ENCODE measurements at places on chromosomes 1 and 21. TPM values are rescaled to one million over a fixed set of nuclear protein-coding genes. Genes with fewer than 3 reads are reported as not detected.

GRCh38 chr1:202072211-202072765 is 50.4 kb upstream of the GPR37L1 start:
- no peak for DNase-seq

DNA sequence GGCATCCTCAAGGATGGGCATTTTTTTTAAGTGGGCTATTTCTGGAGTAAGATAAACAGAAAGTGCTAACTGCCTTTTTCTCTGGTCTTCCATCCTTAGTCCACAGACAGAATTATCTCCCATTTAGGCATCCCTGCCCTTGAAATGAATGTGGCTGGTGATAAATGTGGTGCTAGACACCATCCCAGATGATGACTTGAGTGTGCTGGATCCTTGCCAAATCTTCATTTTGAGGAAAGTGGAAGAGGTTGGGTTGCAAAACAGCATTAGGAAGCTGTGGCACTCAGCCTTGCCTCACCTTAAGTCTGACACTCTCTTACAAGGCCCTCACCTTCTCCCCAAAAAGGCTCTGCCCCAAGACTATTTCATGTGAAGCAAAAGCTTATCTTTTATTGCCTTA is 19.2 kb downstream of the MAB21L3 start:
- DNase-seq: no peak

DNA sequence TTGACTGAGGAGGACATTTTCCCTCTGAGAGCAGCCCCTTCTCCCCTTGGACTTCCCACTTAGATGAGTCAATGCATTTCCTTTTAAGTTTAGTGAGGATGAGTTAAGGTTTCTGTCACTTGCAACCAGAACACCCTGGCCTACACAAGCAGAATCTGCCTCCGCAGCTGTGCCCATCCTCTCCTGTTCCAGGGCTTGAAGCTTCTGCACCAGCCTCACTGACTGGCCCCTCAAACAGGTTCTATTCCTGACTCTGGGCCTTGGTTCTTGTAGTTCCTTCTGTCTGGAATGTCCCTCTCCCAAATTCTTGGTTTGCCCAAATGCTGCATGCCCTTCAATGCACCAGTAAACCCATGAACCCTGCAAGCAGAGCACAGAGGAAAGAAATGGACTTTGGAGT is 394.4 kb downstream of the PTPRU start:
- peak; percentile 8 for DNase-seq

DNA sequence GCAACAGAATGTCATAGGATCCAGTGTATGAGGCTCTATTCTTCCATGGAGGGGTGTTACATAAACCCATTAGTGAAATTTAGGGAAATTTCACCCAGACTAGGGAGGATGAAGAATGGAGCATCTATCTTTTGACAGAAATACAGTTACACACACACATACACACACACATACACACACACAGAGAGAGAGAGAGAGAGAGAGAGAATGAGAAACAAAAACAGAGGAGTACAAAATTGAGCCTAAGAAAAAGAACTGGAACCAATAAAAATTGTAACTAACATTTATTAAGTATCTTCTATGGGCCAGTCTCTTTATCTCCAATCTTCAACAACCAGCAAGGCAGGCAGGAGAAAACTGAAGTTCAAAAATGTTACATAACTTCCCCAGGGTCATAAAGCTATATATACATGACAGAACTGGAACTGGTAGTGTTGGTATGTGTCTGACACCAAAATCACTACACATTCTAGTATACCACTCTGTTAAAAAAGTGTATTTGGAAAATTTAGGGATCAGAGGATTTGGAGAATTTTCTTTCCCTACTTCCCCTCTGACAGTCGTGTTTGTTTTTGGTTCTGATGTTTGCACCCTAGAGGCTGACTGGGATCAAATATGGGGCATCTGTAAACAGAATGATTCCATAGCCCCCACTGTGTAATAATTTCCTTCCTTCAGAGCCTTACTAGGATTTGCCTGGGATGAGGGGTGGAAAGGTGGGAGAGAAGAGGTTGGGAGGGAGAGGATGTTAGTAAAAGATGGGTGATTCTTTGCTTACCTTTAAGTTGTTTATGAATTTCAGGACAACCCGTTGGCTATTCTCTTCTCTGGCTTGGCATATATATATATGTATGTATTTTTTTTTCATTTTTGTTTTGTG is 1.0 kb upstream of the ZFYVE9 start:
- no peak for DNase-seq

- no peak for DNase-seq
Measured at GRCh38 chr21:19785941-19786340, 1212.3 kb upstream of the NCAM2 start.

- no peak for DNase-seq
Measured at GRCh38 chr1:43034195-43034658, 75.6 kb upstream of the SLC2A1 start.

- no peak for DNase-seq
Measured at GRCh38 chr1:93235261-93235660, 54.7 kb downstream of the CCDC18 start.

DNA sequence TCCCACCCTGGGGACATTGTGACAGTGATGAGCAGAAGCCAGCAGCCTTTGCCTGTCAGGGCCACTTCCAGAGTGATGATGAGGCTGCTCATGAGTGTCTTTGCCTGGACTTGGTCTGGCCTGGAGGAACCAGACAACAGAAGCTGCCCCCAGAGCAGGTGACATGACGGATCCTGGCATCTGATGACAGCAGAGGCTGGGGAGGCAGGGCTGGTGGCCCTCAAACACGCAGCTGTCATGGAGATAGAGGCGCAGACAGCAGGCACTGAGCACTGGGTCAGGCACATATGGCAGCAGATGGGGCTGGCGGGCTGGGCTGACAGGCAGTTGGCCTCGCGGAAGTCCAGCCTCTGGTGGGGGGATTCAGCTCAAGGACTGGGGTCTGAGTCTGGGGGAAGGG is 66.4 kb upstream of the STUM start:
- no peak for DNase-seq

DNA sequence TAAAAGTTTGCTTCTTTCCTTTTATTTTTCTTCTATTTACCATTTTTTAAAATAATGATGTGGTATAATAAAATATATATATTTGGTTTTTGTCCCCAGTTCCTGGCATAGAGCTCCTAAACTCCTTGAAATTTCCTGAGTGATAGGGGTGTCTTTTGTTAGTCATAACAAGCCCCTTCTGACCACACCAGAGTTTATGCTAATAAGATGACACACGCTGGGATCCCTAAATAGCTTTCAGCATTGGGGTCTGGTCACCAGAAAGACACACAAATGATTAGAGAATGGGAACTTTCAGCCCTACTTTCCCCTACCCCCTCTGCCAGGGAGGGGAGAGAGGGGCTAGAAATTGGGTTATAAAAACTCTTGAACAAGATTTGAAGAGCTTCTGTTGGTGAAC is 56.2 kb downstream of the COL24A1 start:
- DNase-seq: no peak

GRCh38 chr1:200112290-200112689 is 84.8 kb downstream of the NR5A2 start:
- DNase-seq: no peak

DNA sequence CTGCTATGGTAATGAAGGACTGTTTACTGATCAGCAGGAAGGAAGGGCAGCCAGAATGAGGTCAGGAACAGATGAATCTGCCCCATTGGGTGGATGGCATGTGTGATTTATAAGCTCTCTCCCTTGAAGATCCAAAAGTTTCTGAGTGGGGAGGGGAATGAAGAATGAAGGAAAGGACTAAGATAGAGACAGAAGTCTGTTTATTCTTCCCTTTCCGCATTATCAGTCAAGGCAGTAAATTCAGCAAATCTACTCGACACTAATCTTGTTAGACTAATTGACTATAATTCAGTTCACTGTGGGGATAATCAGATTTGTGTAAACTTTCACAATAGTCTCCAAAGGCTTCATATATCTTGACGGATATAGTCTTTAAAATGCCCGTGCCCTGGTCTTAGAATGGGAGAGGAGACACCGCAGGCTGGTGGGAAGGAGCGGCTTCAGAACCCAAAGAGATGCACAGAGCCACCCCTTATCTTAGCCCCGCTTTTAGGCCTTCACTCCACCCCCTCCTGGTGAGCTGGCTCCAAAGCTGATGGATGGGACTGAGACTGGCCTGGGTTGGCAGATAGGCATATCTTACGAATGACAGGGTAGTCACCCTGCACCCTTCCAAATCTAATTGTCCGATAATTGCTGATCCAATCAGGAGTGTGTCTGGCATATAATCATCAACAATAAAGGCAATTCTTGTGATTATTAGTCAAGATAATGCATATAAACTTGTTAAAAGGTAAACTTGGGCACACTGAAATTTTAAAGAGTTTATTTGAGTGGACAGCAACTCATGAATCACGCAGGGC is 76.0 kb upstream of the PPM1J start:
- DNase-seq: no peak

GRCh38 chr1:116971258-116971860 is 30.2 kb upstream of the CD101 start:
- DNase-seq: no peak

DNA sequence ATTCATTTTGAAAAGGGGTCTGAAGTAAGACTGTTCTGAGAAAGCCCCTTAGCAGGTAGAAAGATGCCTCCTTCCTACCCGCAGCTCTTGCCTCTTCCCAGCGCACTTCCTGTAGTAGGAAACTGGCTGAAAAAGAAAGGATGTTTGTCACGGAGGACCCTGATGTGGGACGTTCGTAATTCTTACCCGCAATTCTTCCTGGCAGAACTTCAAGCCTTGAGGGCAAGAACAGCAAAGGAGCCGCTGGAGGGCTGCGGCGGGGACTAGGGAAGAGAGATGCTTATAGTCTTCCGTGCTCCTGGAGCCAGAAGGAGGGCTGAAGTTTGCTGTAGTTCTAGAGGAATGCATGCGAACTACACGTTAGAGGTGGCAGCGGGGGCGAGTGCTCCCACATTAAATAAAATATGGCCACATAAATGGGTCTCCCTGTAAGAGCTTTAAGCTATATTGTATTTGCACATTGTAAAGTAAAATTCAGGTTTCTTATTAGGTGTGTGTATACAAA is 6.3 kb downstream of the C1orf53 start:
- no peak for DNase-seq

DNA sequence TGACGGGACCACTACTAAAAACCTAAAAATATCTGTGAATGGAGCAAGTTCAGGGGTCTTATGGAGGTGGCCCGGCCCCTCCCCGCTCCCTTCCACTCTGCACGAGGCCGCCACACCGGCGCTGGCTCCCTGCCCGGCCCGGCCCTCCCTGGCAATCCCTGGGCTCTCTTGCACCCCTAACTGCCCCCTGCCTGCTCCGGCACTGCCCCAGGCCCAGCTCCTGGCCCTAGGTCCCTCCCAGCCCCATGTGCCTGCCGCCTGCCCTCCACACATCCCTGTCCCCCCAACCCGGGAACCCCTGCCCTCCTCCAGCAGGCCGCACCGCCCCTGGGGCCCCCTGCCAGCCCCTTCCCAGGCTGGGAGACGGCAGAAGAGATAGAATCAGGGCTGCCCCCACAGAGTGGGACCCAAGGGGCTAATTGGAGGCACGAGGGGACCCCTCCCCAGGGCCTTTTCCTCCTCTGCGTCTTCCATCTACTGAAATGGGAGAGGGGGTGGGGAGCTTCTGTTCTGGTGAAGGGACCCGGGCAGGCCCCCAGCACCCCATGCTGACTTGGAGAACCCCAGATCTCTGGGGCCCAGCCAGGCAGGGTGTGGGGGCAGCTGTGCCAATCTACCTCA is 9.3 kb upstream of the CTRC start:
- no peak for DNase-seq

DNA sequence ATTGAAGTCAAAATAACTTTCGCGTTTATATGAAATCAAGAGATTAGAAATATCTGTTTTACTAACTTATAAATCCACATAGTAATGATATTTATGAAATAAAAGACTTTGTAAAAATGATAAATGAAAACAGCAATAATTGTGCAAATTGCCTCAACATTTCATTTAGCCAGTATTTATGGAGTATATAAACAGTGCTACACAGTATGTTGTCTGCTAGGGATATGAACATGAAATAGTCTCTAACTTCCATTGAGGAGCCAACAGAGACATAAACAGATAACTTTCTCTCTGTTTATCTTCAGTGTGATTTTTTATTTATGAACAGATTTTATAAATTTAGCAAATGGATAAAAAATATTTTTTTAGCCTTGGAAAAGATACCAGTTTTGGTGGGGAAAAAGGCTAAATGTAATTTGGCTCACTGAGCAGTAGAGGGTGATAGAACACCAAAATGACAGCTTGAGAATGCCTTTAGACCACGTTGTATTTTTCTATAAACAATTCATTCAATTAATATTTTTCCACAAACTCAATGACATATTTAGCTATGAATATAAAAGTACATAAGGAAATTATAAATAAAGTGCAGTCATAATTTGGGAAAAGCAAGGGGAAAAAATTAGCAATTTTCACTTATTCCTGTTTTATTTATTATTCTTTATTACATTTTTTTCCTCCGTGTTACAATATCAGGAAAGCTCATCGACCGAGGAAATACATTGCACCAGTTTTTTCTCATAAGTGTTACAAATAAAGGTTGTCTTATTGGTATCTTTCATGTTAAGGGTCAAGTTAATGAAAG is 47.5 kb upstream of the EEIG2 start:
- peak; percentile 50 for DNase-seq

DNA sequence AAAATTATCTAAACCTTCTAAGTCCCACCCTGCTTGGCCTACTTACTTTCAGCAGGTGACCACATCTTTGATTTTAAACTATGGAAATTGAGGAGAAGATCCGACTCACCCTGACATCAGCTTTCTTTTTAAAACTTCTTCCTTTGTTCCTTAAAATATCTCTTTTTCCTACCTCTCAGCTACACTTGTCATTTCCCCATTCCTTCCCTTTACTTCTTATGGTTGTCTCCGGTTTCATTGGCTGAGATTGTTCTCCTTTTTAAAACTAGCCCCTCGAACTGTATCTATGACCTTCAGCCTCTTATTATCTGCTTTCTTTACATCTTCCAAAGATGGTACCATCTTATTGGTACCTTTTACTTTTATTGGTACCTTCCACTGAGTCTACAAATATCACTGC is 87.8 kb upstream of the NRIP1 start:
- no peak for DNase-seq

DNA sequence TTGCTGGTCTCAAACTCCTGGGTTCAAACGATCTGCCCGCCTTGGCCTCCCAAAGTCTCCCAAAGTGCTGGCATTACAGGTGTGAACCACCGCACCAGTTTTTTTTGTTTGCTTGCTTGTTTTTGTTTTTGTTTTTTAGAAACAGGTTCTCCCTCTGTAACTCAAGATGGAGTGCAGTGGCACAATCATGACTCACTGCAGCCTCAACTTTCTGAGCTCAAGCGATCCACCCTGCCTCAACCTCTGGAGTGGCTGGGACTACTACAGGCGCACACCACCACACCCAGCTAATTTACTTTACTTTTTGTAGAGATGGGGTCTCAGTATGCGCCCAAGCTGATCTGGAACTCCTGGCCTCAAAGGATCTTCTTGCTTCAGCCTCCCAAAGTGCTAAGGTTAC is 47.3 kb upstream of the USP1 start:
- DNase-seq: no peak

- no peak for DNase-seq
Measured at GRCh38 chr1:57943365-57943764, 519.5 kb upstream of the DAB1 start.

The COL16A1 gene
- 65.2 TPM for polyA plus RNA-seq

The SPEN gene
- 9.4 TPM for polyA plus RNA-seq

The CASQ1 gene
- 0.21 TPM for polyA plus RNA-seq

The GPR37L1 gene
- not detected for polyA plus RNA-seq

The BTF3L4 gene
- 34.5 TPM for polyA plus RNA-seq

The CACYBP gene
- 62.8 TPM for polyA plus RNA-seq

The C1QTNF12 gene
- polyA plus RNA-seq: 2.6 TPM

The RBP7 gene
- polyA plus RNA-seq: 0.17 TPM

The TCP10L gene
- polyA plus RNA-seq: 0.09 TPM

The GJB3 gene
- not detected for polyA plus RNA-seq

The DNASE2B gene
- polyA plus RNA-seq: not detected

The PTGFR gene
- 1.7 TPM for polyA plus RNA-seq

The ADAMTSL4 gene
- polyA plus RNA-seq: 11.3 TPM

The LCE2B gene
- not detected for polyA plus RNA-seq

The TENT5C gene
- 1.5 TPM for polyA plus RNA-seq
